H1 (cell line): ENCODE measurements at places on chromosomes 16 and 17. TPM values are rescaled to one million over a fixed set of nuclear protein-coding genes. Genes with fewer than 3 reads are reported as not detected.

Gene SRL
- total RNA-seq = 0.08 TPM in 1 of 2 replicates, not detected in the other

- H3K4me1 ChIP-seq = no peaks in the 10 kb centered on the region; the same call in 1 of the 2 replicates
- DNase-seq = no peak
- H3K36me3 ChIP-seq = no peaks in the 10 kb centered on the region
- no peaks in the 10 kb centered on the region for H3K27me3 ChIP-seq
These were observed 15.9 kb downstream of the TMEM92 start for GRCh38 chr17:50289991-50290702.

Gene ARL4D
- total RNA-seq = 8.4 TPM in 2 replicates

- no peak for DNase-seq
- H3K4me1 ChIP-seq = no peaks in the 10 kb centered on the region
- no peak overlapping the region for H3K27ac ChIP-seq
- no peaks in the 10 kb centered on the region for H3K27me3 ChIP-seq
- H3K36me3 ChIP-seq = peaks cover 2% of the 10 kb centered on the region; the same call in 1 of the 2 replicates
- H3K4me3 ChIP-seq = no peak overlapping the region
These were observed 187.7 kb downstream of the LGALS9B start for GRCh38 chr17:20279631-20280030.

Gene KCNJ12
- total RNA-seq = 1.3 and 1.5 TPM in 2 replicates

DNA sequence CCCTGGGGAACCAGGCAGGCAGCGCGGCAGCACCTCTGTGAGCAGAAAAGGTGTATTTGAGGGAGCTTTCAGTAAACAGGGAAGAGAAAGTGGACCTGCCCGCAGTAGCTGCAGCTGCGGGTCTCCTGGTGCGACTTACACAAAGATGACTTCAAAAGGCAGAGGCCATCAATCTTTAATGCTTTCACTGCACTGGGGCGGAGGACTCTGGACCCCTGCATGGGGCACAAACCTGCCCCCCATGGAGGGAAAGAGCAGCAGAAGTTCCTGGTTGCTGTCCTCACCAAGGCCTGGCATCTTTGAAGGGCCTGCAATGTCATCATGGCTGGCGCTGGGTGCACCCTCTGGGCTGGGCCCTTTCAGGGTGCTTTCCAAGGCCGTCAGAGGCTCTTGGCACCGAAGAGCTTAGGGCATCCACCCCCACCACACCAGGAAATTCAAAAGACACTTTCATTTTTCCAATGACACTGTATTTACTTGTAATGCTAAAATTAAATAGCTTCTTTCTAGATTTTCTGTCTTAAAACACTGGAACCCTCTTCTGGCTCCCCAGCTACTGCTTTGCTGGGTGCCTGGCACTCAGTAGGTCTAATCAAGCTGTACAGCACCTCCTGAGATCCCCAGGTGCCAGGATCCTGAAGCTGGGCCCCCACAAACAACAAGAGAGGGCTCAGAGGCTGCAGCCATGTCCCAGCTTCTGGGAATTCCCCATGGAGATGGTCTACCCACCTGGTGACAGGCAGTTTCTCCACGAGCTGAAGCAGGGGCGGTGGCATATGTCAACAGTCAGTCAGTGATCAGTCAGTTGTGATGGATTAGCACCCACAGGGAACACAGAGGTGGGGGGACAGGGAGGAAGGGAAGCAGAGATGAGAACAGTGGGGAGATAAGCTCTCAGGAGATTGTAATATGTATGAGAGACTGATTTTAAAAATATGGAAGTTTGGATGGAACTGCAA is 2.1 kb upstream of the CACNG1 start:
- H3K36me3 ChIP-seq = no peaks in the 10 kb centered on the region; the same call in 1 of the 2 replicates
- H3K4me1 ChIP-seq = no peaks in the 10 kb centered on the region
- H3K27ac ChIP-seq = no peak overlapping the region
- H3K27me3 ChIP-seq = no peaks in the 10 kb centered on the region

DNA sequence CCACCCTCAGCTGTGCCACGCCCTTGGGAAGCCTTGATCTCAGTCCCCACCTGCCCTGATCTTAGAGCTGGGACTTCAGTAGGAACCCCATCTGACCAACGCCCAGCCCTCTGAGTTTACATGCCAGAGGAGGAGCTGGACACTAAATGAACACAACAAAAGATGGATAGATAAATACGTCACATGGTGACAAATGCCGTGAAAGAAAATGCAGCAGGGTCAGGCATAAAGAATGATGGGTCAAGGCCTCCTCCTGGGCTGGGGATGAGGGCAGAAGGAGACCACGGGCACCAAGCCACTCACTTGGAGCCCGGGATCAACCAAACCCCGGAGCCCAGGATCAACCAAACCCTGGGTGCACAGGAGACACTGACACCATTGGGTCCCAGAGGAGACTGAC is 354.9 kb downstream of the C16orf95 start:
- no peak for DNase-seq
- H3K27me3 ChIP-seq = no peaks in the 10 kb centered on the region; the same call in 1 of the 2 replicates
- no peaks in the 10 kb centered on the region for H3K36me3 ChIP-seq
- H3K27ac ChIP-seq = no peak overlapping the region
- H3K4me3 ChIP-seq = no peak overlapping the region

- H3K27ac ChIP-seq = no peak overlapping the region
- H3K4me3 ChIP-seq = no peak overlapping the region
- no peaks in the 10 kb centered on the region for H3K27me3 ChIP-seq
- H3K36me3 ChIP-seq = no peaks in the 10 kb centered on the region
These were observed 73.7 kb downstream of the ITFG1 start for GRCh38 chr16:47387026-47387734.

- peaks cover 17% of the 10 kb centered on the region for H3K27me3 ChIP-seq
- no peak for DNase-seq
- no peaks in the 10 kb centered on the region for H3K36me3 ChIP-seq
- no peak overlapping the region for H3K4me3 ChIP-seq
- H3K27ac ChIP-seq = 0 out of 2 replicates have a peak overlapping the region, but pooled peaks have one; percentile 58
These were observed 5.3 kb upstream of the HSD11B2 start for GRCh38 chr16:67425580-67425979.

DNA sequence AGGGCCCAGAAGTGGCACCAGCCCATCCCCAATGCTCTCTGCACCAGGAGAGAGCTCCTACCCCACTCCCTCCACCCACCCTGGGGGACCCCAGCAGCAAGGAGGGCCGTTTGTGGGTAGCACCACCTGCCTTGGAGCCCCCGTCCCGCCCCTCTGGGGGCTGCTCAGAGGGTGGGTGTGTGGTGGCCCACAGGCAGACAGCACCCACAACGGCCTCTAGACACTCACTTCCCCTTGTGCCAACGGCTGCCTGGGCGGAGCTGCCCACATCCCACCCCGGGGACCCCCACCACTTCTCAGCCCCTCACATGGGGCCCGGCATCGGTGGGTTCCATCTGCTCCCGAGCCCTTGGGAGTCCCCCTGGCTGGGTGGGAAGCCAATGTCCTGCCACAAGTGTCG is 33.3 kb downstream of the BAHCC1 start:
- no peak for DNase-seq
- H3K36me3 ChIP-seq = no peaks in the 10 kb centered on the region
- no peaks in the 10 kb centered on the region for H3K27me3 ChIP-seq
- H3K4me1 ChIP-seq = peaks cover 1% of the 10 kb centered on the region; the same call in 1 of the 2 replicates
- no peak overlapping the region for H3K27ac ChIP-seq

DNA sequence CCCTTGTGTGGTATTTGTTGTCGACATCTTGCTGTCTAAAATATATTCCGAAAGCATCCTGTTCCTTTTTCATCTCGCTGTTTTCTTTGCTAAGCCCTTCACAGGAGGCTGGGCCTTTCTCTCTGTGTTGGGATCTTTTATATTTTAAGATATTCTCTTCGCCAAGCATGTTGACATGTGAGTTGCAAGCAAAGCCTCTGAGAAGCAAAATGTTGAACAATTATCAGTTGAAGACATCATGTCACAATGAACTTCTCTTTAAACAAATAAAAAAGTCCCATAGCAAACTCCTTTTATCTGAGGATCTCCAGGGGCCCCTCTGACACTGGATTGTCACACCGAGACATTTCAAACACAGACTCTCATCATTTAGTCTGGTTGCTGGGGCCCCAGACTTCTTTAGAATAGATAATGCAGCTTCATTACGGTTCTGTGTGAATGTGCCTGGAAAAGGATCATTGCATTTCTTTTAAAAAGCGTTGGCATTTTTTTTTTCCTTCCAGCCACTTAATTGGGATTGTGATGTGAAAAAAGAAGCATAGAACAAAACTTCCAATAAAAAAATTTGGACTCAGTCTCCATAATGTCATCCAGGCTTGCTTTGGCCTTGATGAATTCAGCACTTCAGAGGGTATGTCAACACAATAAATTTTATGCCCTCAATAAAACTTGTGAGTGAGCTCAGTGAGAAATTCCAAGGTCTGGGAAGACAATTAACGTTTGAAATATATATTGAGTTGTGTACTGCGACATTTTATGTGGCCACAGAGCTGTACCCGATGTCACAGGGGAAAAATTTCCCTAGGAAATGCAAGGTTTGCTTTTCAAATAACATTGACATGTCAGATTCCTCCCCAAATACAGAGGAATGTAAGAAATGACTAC is 496.8 kb downstream of the XYLT1 start:
- no peaks in the 10 kb centered on the region for H3K4me1 ChIP-seq
- no peaks in the 10 kb centered on the region for H3K27me3 ChIP-seq
- no peak overlapping the region for H3K4me3 ChIP-seq
- no peak overlapping the region for H3K27ac ChIP-seq

GRCh38 chr17:2111691-2112090 is 56.8 kb downstream of the HIC1 start:
- no peak for DNase-seq
- H3K27me3 ChIP-seq = no peaks in the 10 kb centered on the region
- no peaks in the 10 kb centered on the region for H3K4me1 ChIP-seq
- H3K4me3 ChIP-seq = no peak overlapping the region
- H3K27ac ChIP-seq = no peak overlapping the region
- no peaks in the 10 kb centered on the region for H3K36me3 ChIP-seq
